MM.1S (cell line): ENCODE measurements at places on chromosomes 1 and 21.

- no peak for DNase-seq
Measured at GRCh38 chr1:169894424-169895145, 889 bp upstream of the SCYL3 start.

GRCh38 chr21:43697758-43698643 lies 20.9 kb upstream of the PDXK start:
- no peak for DNase-seq

- no peak for DNase-seq
Measured at GRCh38 chr1:184966989-184967388, 7.3 kb downstream of the NIBAN1 start.

- no peak for DNase-seq
Measured at GRCh38 chr1:7491818-7492173, 279.3 kb upstream of the VAMP3 start.

- no peak for DNase-seq
Measured at GRCh38 chr1:155850345-155850744, 6.7 kb downstream of the GON4L start.

GRCh38 chr1:17558541-17558940 lies 19.0 kb downstream of the ARHGEF10L start:
- DNase-seq, result no peak

GRCh38 chr1:64898107-64898861 lies 68.1 kb downstream of the JAK1 start:
- peak; percentile 65 for DNase-seq

GRCh38 chr1:190124068-190124467 lies 353.6 kb downstream of the BRINP3 start:
- no peak for DNase-seq
